ENCODE measurements at places on chromosomes 1 and 21.

DNA sequence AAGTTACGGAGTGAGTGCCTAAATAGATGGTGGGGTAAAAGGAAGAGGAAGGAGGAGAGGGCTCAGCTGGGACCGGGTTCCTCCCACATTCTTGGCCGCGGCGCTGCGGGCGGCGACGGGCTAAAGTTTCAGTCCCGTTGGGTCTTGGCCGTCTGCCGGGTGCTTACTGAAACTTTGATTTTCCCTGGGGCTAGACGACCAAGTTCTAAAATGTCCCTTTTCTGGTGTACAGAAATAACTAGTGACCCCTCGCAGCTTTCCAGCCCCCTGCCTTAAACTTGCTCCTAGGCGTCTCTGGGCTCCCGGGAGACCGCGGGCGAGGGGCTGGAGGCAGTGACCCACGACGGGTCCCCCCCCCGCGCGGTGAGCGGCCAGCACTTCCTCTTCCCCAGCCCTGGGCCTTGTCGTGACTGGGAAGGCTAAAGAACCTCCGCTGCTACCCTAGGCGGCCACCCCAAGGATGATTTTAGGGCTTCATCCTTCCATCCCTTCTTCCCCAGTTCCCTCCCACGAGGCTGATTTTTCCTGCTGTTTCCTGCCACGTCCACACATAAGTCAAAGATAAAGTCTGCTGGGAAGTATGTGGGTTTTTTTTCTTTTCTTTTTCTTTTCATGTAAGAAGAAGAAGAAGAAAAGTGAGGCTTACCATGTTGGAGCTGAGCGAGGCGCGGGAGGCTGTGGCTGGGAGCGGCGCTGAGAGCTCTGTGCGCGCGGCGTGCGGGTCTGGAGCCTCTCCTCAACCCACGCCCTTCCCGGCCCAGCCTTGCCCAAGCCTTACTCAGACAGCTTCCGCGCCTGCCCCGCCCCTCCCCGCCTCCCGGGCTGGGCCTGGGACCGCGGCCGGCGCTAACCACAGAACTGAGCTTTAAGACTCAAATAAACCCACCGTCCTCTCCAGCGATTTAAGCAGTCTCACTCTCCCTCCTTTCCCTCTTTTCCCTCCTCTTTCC lies at the start of gene S100A11:
Gene S100A11, minus strand, starts transcription at position 738 of the 950 bp plus-strand sequence. Its CDS starts 89 bp downstream, at position 649.
- peak; percentile 82 for DNase-seq

DNA sequence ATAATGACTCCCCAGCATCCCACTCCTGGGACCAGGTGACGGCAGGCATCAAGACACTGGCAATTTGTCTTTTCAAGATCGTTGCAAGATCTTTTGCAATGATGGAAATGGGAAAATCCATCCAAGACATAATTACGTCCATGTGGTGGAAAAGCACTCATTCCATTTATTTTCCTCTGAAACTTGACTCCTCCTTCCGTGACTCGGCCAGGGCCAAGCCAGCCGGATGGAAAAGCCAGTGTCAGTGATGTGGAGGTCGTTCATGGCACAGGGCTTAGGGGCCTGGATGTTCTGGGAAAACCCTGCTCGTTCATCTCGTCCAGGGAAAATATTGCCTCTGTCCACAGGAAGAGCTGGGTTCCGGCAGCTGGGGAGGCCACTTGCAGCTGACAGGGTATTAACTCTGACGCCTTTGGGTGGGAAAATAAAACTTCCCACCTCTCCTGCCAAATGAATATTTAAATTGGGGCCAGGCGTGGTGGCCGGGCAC lies 46.2 kb downstream of the C1orf198 start:
- DNase-seq = no peak

- DNase-seq = no peak
Observed at GRCh38 chr21:31991356-31992331, 118.8 kb downstream of the HUNK start.

DNA sequence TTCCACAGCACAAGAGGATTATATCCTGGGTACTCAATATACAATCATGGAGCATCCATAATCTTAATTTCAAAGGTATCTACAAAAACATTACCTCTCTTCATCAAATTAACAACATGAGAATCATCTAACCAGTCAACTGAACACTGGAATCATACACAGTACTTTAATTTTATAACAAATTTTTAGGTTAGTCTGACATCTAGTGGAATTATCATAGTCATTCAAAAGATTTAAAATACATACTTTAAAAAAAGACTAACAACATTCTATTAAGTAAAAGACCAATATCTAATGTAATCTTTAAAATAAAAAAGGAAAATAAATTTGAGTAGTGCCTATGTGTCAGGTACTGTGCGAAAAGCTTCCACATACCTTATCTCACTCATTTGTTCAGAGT lies 16.8 kb upstream of the SH3GLB1 start:
- no peak for DNase-seq

- DNase-seq = no peak
Observed at GRCh38 chr1:168907053-168907452, 178.0 kb upstream of the DPT start.

DNA sequence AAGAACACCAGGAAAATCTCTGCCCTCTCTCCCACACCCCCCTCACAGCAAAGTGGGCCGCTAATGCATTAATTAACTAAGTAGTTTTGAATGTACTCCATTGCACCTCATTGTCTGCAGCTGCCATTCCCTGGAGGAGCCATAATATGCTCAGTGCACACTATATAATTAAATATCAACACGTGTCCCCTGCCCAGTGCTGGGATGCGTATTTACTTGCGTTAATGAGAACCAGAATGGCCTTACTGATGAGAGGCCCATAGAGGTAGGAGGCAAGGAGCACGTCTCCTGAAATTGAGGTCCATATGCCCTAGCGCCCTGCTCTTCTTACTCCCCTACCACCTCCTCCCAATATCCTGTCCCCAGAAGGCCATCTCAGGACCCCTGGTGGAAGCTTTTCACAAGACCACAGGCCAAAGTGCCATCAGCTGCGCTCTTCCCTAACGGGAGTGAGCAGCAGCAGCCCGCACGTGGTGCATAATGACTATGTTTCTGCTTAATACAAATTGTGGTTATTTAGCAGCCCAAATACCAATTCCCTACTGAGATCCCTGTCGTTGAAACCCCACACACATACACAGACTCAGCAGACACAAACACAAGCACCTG lies 76.8 kb downstream of the PLXNA2 start:
- no peak for DNase-seq

DNA sequence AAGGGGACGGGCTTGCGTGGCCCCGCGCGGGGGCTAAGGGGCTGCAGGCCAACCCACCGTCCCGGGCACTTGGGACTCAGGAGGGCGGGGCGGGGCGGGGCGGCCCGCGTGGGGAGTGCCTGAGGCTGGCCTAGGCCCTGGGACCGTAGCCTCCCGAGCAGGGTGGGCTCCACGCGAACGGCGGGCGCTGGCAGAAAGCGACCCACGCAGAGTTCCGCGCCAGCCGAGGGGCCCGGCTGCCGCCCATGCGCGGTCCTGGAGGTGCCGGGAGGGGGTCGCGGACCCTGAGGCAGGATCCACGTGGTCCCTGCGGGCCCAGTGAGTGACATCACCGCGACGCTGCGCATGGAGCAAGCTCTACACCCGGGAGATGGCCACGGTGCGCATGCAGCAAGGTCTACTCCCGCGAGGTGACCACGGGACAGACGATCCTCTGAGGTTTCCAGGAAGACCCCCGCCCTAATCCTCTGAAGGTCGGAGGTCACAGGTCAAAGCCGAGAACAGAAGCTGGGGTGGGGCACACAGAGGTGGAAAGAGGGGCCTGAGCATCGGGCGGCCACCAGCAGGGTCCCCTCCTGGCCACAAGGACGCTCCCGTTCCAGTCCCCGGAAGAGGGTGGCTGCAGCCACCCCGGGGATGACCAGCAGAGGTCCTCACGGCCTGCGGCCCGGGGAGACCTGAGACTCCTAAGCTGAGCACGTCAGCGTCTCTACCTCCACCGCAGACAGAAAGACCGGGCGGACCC lies 13.5 kb upstream of the SLC19A1 start:
- DNase-seq = peak; percentile 69

- DNase-seq = no peak
Observed at GRCh38 chr21:36792505-36792967, 93.6 kb downstream of the SIM2 start.

DNA sequence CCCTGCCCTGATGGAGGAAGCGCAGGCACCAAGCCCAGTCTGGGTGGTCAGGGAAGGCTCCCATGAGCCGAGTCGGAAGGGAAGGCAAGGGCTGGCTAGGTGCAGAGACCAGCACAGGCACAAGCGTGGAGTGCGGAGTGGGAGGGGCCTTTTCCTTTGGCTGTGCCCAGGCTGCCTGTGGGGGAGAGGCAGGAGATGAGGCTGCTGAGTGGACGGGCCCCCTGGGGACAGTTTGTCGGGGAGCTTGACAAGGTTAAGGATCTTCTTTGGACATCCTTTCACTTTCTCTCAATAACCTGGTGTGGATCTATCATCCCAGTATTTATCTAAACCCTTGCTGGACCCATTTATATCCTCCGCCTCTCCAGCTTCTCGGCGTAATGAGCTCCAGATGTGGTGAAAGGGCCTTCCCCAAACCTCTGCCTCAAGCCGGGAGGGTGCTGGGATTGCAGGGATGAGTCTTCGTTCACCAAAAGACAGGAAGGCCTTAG lies 42.9 kb downstream of the EPHB2 start:
- no peak for DNase-seq

- DNase-seq = no peak
Observed at GRCh38 chr1:64392109-64392508, 77.8 kb upstream of the CACHD1 start.

DNA sequence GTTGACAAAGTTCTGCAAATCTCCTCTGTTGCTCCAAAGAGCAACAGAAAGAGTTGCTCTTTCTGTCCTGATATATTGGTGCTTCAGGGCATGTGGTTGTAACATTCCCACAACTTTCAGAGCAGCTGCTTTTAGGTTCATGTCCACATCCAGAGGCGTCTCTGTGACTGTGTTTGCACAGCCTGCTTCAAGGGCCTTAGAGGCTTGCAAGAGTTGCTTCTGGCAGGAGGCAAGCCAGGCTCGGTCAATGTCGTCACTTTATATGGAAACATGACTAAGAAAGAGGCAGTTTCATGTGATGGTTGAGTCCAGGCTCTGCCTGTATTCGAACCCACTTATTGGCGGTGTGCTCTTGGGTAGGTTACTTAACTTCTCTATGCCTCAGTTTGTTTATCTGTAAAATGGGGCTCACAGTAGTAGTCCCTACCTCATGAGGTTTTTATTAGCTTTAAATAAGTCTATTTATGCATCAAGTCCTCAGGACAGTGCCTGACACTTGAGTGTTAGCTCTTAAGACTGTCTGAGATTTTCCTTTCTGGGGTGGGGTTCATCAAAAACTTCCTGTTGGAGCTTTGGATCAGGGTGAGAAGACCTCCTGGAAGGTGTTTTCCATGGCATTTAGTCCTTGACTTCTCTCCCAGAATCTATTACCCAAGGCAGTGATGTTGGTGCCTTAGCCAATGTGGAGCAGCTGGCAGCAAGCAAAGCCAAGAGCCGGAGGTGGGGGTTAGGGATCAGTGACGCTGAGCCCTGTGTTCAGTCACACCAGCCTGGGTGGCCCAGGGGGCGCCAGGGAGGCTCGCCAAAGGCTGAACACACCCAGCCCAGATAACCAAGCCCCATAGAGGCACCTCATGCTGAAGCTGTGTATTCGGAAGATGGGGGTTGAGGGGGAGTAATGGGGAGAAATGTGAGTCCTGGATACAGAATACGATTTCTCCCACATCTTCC lies 18.9 kb downstream of the LHX4 start:
- no peak for DNase-seq

GRCh38 chr1:37051346-37051745 lies 17.0 kb upstream of the GRIK3 start:
- no peak for DNase-seq

GRCh38 chr1:110097507-110098221 lies 14.6 kb upstream of the UBL4B start:
- no peak for DNase-seq

DNA sequence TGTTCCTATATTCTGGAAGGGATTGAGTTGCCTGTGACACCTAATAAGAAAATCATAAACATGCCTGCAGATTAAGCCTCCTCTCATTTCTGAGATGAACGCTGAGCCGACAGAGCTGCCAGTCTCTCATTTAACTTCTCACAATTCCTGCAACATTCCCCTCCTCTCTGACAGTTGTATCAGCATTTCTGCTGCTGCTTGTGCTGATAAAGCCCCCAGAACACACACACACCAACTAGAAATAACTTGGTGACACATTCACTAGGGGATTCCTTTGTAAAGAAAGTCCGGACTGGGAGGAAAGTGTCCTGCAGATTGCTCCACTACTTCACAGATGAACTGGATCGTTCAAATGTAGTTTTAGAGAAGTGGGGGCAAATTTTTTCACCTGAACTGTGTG lies 437.3 kb downstream of the PLA2G4A start:
- DNase-seq = no peak

GRCh38 chr1:238119861-238120260 lies 229.1 kb upstream of the ZP4 start:
- DNase-seq = no peak

GRCh38 chr1:101366513-101367215 lies 129.8 kb downstream of the S1PR1 start:
- DNase-seq = no peak

DNA sequence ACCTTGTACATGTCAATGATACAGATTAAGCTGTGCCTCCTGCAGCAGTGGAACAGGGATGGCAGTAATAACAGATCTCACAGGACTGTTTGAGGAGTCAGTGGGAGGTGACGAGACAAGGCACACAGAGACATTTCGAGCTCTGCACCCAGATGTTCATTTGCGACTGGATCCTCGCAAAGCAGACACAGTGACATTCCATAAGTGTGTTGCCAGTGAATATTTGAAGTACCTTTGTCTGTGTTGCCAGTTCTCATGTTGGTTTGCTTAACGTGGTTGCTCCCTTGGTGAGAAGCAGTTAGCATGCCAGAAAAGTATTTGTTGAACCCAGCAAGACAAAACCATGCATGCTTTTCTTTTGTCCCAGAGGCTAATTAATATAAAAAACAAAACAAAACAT lies 67.0 kb downstream of the NID1 start:
- no peak for DNase-seq

GRCh38 chr1:39609618-39610331 lies 29.7 kb downstream of the HEYL start:
- peak; percentile 73 for DNase-seq

- no peak for DNase-seq
Observed at GRCh38 chr1:20702416-20702815, 15.4 kb downstream of the KIF17 start.

- DNase-seq = peak; percentile 57
Observed at GRCh38 chr1:234731569-234732085, 121.6 kb upstream of the IRF2BP2 start.

DNA sequence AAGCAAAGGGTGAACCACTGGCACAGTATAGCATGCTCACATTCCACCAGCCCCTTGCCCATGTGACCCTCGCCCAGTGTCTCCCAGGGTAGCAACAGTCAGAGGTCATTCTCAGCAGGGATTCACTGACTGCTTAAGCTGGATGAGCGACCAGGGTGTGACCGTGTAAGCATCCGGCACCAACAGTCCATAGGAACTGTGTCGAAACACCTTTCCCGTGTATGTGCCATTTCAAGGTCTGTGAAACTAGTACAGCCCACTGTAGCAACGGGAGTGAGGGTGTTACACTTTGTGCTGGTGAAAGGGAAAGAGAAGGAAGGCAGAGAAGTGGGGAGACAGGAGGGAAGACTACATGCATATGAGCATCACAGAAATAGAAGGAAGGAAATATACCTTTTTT lies 10.8 kb downstream of the PIK3C2B start:
- no peak for DNase-seq

GRCh38 chr1:12600880-12601633 lies 17.0 kb downstream of the DHRS3 start:
- peak; percentile 64 for DNase-seq

- peak; percentile 38 for DNase-seq
Observed at GRCh38 chr1:207811920-207812720, 60.3 kb downstream of the CD46 start.
